ENCODE measurements at places on chromosomes 7 and 10. TPM values are rescaled to one million over a fixed set of nuclear protein-coding genes. Genes with fewer than 3 reads are reported as not detected.

- DNase-seq, result no peak
These were observed 35.1 kb upstream of the C10orf67 start for GRCh38 chr10:23379686-23380085.

TMEM176A gene
- total RNA-seq, result not detected

ZNF239 gene
- 16.2 TPM for total RNA-seq

GRCh38 chr7:19677180-19677579 lies 31.7 kb downstream of the POLR1F start:
- DNase-seq, result no peak

- DNase-seq, result no peak
These were observed 4.9 kb downstream of the ACADSB start for GRCh38 chr10:123013456-123014419.

CALD1 gene
- 107 TPM for total RNA-seq

ANAPC16 gene
- 66.6 TPM for total RNA-seq

ARHGEF5 gene
- 33.9 TPM for total RNA-seq

GRCh38 chr10:60369547-60369930 lies 20.1 kb downstream of the ANK3 start:
- DNase-seq, result no peak

DNA sequence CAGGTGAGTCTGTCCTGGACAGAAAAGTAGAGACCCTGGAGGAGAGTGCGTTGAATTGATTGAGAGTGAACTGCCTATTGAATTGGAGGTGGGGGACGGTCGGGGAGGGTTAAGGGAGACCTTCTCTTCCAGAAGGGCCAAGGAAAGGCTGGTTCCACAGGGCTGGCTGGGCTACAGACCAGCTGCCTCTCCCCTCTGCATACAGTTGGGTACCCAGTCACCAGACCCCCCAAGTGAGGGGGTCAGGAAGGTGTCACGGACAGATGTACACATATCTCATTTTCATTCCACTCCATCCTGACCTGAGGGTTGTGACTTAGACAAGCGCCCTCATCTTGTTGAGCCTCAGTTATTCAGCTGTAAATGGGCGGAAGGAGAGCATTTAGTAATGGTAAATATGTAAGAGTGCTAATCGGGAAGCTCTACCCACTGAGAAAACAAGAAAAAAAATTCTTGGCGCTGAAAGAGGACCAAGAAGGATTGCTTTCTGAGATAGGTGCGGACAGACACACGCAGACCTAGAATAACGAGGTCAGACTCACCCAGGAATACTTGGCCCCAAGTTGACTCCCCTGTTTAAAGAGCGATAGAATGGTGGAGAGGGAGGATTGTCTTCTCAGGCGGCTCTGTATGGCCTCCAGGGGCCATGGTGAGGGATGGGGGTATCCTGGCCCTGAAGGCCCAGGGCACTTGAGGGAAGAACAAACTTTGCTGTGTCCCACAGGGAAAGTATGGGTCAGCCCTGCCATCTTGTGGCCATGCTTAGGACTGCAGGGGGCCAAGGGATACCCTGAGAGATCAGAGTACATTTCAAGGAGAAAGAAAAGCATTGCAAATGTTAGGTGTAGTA lies 7.2 kb upstream of the MBL2 start:
- DNase-seq, result peak; percentile 86

PLEKHA1 gene
- 30.8 TPM for total RNA-seq

- no peak for DNase-seq
These were observed 15.8 kb upstream of the CPA1 start for GRCh38 chr7:130364451-130364850.

WNT2 gene
- not detected for total RNA-seq

- no peak for DNase-seq
These were observed 262.0 kb downstream of the ADRA2A start for GRCh38 chr10:111338805-111339204.

CALML5 gene
- total RNA-seq, result not detected

- DNase-seq, result no peak
These were observed 116.1 kb downstream of the PARD3 start for GRCh38 chr10:34698979-34699378.

DNA sequence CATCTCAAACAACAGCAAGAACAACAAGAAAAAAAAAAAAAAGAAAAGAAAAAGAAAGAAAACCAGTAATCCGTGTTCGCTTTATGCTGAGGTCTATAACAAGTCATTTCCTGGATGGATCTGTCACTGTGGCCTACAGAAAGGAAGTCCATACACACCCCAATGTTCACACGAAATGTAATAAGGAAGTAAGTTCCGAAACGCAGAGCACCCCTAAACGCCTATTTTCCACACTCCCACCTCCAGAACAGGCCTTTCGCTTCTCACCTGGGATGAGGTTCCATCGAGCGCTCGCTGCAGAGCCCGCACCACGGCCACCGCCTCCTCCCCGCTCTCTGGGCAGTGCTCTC lies 735 bp downstream of the ZNF394 start:
- DNase-seq, result no peak

TRIM8 gene
- total RNA-seq, result 37.0 TPM

DNA sequence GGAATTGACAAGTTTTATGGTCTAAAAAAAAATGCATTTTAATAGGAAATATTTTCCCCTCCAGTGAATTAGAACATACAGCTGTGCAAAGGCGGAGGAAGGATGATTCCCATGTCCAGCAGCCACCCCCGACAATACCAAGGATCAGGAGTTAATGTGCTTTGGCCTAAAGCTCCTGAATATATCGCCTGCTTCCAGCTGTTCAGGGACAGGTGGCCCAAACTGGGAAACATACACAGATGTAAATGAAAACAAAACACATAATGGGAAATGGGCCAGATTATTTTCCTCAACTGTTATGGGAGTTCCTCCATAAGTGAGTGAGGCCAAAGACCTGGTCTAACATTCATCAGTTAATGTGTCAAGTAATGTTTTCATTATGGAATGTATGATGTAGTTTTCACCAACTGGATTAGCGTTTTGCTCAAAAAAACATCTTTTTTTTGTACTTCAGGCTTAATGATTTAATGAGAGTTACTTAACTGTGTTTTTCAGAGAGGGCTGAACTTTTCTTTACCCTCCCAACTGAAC lies 55.1 kb upstream of the LAMB1 start:
- DNase-seq, result no peak

- no peak for DNase-seq
These were observed 306.5 kb downstream of the GATA3 start for GRCh38 chr10:8360814-8361509.

ATE1 gene
- 25.3 TPM for total RNA-seq

GRCh38 chr10:62016623-62017490 lies 115.4 kb downstream of the ARID5B start:
- DNase-seq, result no peak

DNA sequence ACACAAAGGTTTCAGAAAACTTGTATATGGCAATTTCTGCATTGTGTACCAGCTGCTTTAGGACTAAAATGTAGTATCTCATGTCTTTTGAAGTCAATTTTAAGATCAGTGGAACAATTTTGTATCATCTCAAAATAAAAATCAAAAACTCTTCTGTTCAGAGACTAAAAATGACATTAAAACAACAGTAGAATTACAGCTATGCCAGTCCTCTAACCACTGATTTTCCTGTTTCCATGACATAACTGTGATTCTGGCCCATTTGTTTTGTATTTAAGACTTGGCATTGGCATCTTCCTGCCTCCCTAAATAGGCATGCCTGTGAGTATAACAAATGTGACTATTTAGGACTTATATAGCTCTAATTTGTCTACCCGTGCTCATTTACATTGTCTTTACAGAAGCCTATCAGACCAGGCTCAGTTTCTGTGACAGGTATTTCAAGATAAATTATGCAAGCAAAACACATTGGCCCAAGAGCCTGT lies 29.1 kb upstream of the VPS41 start:
- no peak for DNase-seq

GRCh38 chr10:43344051-43344450 lies 27.4 kb upstream of the FXYD4 start:
- no peak for DNase-seq

NPFFR1 gene
- not detected for total RNA-seq

GRCh38 chr7:128406314-128407232 lies 3.2 kb downstream of the IMPDH1 start:
- DNase-seq, result no peak

GRCh38 chr7:137987968-137988367 lies 13.9 kb downstream of the CREB3L2 start:
- DNase-seq, result no peak

DNA sequence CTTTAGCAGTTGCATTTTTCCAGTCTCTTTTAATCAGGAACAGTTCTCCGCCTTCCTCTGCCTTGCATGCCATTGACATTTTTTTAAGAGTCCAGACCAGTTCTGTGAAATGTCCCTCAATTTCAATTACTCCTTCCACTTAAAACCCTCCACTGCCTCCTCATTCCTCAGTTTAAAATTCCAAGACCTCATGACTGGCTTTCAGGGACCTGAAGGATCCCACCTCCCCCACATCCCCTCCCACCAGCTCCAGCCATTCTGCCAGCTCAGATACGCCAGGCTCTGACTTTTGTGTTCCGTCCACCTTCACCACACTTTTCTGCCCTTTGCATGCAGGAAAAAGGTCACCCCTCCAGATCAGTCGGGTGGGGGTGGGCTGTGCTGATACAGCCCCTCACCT lies 8.7 kb downstream of the TNRC18 start:
- DNase-seq, result no peak

C10orf105 gene
- 0.26 TPM for total RNA-seq

GRCh38 chr7:124720195-124720594 lies 45.4 kb downstream of the GPR37 start:
- no peak for DNase-seq

GRCh38 chr10:20954519-20954918 lies 57.4 kb upstream of the NEBL start:
- peak; percentile 95 for DNase-seq

- DNase-seq, result no peak
These were observed 14.1 kb downstream of the BMPR1A start for GRCh38 chr10:86770412-86770960.

DNA sequence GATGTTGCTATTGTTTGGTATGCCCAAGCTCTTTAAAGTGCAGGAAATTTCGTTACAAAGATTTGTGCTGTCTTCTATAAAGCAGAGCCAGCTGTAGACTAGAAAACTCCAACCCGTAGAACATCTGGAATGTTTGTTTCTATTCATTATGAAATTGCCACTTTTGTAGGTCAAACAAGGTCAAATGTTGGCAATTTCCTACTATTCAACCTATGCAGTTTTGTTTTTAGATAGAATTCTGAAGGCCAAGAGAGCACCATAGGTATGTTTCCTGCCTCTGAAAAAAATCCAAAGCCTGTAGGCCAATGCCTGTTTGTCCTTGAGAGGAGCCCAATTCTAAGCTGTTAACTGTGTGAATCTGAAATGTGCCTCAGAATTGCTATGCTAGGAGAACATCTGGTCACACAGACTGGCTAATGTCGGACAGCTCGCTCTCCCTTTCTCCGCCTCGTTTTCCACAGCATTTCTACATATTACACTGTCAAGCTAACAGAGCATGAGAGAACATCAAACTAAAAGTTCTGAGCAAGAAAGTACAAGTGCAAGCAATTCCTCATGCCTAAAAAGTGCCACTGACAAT lies 267.2 kb upstream of the LRGUK start:
- DNase-seq, result no peak

DNA sequence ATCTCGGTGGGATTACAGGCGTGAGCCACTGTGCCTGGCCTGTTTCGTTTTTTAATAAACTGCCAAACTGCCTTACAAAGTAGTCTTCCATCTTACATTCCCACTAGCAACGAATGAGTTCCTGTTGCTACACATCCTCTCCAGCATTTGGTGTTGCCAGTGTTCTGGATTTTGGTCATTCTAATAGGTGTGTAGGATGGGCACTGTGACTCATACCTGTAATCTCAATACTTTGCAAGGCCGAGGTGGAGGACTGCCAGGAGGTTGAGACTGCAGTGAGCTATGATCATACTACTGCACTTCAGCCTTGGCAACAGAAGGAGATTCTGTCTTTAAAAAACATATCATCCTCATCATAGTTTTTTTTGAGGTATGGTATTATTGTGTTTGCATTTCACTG lies 21.4 kb upstream of the RSBN1L start:
- no peak for DNase-seq

DNA sequence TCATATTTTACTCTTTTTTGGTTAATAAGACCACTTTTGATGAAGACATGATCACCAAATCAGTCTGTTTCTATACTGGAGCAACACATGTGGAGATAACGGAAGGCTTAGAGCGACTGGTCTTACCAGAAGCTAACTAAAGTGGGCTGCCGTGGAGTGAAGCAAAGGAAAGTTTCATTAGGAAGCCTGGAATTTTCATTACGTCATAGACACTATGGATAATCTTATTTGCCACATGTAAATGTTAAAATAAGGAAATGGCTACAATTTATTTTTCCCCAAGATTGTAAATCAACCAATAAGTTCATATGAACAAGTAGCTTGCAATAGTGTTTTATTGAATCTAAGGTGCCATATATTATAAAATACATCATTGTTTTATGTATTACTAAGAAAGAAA lies 185.4 kb downstream of the PHTF2 start:
- DNase-seq, result no peak

- DNase-seq, result no peak
These were observed 500.1 kb upstream of the ZMIZ1 start for GRCh38 chr10:78568620-78569019.

GRCh38 chr7:18679261-18679660 lies 183.7 kb downstream of the HDAC9 start:
- no peak for DNase-seq

DNA sequence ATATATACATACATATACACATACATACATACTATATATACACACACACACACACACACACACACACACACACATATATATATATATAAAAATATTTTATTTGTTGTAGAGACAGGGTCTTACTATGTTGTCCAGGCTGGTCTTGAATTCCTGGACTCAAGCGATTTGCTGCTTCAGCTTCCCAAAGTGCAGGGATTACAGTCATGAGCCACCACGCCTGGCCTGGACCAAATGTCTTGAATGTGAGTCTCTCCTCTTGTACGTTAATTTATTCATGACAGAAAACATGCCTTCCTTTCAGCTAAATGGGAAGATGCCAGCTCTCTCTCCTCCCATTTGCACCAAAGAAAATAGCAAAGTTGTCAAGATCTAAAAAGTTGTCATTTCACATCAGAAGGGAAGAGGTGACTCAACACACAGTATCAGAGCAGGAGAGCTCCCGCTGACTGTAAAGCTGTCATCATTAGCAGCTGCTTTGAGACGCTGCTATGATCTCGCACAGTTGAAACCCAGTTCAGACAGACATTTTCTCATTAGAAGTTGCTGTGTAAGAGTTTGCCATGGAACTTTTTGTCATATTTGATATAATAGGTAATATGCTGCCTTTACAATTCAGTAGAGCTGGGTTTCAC lies 224.3 kb downstream of the SFMBT2 start:
- no peak for DNase-seq

SLC29A4 gene
- total RNA-seq, result 12.4 TPM

GRCh38 chr10:56068040-56068439 lies 293.0 kb downstream of the ZWINT start:
- no peak for DNase-seq

GRCh38 chr7:132846086-132846485 lies 235.8 kb downstream of the CHCHD3 start:
- no peak for DNase-seq

RPP30 gene
- 70.0 TPM for total RNA-seq
